ENCODE measurements at places on chromosomes 5 and 9.

- DNase-seq = no peak
Observed at GRCh38 chr9:137243626-137244485, 2.8 kb downstream of the TUBB4B start.

DNA sequence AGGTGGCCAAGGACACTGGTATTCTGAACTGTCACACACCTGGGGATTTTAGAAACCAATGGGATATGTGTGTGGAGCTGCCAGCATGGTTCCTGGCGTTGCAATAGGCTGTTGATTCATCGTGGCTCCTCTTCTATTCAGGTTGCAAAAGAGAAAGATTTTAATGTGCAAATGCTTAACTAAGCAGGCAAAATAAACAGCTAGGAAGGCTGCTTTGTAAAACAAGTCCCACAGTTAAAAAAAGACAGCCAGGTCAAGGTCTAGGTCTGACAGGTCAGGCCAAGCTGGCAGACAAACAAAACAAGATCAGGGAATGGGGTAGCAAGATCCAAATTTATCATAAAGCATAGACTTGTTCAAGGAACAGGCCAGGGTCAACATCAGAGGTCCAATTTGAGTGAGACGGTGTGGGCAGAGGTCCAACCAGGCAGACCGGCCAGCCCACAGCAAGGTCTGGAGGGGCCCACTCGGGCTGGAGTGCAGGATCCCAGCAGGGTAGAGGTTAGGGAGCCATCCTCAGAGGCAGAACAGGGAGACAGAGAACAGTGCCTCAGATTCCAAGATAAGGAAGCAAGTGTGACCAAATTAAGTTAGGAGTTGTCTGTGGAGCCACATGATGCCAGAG is 45.6 kb downstream of the SUB1 start:
- DNase-seq = no peak

GRCh38 chr5:41794471-41794870 is 75.8 kb downstream of the OXCT1 start:
- DNase-seq = no peak

DNA sequence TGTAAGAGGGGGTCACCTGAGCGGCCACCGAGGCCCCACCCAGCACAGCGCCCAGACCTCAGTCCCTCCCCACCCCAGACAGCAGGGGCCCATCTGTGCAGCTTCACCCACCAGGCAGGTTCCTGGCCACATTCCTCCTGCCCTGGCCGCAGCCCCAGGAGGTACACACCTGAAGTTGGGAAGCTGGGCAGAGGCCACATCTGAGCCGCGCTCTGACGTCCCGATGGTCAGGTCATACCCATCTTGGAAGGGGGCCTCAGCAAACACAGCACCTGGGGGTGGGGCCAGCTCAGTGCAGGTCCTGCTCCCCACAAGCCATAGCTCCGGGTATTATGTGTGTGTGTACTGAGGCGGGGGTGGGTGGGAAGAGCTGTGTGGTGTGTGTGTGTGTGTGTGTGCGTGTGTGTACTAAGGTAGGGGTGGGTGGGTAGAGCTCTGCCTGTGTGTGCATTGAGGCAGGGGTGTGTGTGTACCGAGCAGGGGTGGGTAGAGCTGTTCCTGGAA is 5.6 kb downstream of the SPOUT1 start:
- DNase-seq = no peak

- no peak for DNase-seq
Observed at GRCh38 chr5:103402851-103403250, 144.3 kb downstream of the MACIR start.

GRCh38 chr5:125470280-125470902 is 724.0 kb upstream of the ZNF608 start:
- no peak for DNase-seq

GRCh38 chr5:135434591-135435466 is 12.3 kb downstream of the DCANP1 start:
- no peak for DNase-seq

- DNase-seq = no peak
Observed at GRCh38 chr9:6644346-6645104, 1.0 kb downstream of the GLDC start.

GRCh38 chr5:158923799-158924551 is 175.7 kb downstream of the EBF1 start:
- no peak for DNase-seq

DNA sequence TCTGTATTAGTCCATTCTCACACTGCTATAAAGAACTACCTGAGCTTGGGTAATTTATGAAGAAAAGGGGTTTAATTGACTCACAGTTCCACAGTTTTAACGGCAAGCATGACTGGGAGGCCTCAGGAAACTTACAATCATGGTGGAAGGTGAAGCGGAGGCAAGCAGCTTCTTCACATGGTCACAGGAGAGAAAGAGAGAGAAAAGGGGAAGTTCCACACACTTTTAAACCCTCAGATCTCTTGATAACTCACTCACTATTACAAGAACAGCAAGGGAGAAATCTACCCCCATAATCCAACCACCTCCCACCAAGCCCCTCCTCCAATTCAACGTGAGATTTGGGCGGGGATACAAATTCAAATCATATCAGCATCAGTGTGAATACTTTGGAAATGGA is 133.4 kb upstream of the SLC30A5 start:
- no peak for DNase-seq

GRCh38 chr5:121199216-121199999 is 652.3 kb upstream of the FTMT start:
- no peak for DNase-seq

- DNase-seq = no peak
Observed at GRCh38 chr9:90841615-90842014, 40.0 kb downstream of the SYK start.

DNA sequence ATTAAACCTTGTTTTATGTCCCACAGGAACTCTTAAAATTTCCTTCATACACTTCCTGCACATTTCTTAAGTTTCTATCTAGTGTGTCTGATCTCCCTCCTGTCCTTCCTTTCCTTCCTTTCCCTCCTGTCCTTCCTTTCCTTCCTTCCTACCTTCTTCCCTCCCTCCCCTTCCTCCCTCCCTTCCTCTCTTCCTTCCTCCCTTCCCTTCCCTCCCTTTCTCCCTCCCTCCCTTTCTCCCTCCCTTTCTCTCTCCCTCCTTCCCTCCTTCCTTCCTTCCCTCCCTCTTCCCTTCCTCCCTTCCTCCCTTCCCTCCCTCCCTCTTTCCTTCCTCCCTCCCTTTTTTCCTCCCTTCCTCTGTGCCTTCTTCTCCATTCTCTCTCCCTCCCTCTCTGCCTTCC is 414.9 kb downstream of the ENC1 start:
- no peak for DNase-seq

GRCh38 chr5:176664479-176664878 is 17.2 kb downstream of the TSPAN17 start:
- no peak for DNase-seq

- no peak for DNase-seq
Observed at GRCh38 chr9:2655411-2655901, 33.9 kb downstream of the VLDLR start.

DNA sequence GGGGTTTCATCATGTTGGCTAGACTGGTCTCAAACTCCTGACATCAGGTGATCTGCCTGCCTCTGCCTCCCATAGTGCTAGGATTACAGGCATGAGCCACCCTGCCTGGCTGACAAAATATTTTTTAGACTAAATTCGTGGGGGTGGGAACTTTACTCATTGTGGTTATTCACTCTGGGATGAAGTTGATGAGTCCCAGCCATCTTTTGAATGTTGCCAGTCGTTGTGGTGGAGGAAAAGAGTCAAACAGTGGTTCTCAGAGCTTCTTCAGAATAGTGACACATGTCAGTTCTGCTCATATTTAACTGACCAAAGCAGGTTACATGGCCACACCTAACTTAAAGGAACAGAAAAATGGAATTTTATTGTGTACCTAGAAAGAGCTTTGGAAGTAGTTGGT is 6.9 kb downstream of the SREK1 start:
- no peak for DNase-seq

DNA sequence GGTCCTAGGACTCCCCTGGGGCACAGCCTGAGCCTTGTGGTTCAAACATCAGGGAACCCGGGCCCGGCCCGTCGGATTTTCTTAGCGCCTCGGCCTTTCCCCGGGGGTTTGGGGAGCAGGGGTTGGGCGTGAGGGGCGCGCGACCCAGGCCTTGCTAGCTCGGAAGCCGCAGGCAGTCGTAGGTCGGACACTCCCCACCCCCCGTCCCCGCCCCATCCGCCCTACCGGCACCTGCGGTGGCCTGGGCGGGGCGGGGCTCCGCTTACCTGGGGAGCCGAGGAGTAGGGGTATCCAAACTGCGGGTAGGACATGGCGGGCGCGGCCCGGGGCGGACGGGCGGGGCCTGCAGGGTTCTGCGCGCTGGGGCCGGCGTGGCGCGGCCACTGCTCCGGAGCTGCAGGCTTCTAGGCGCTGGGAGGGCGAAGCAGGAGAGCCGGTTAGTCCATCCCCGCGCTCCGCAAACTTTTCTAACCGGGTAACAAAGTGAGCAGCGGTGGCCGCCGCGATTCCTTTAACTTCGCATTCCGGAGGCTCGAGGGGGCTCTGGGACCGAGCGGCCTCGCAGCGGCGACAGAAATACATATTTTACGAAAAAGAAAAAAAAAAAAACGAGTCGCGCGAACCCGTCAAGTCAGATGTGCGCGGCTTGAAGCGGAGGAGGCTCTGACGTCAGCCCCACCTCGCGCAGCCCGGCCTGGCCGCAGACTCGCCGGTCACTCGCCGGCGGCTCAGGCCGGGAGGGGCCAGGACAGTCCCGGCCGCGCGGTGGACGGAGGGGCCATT is at the start of gene IRX4:
Gene IRX4, minus strand, starts transcription at position 589 of the 783 bp plus-strand sequence. Its CDS starts 278 bp downstream, at position 311.
- DNase-seq = no peak

DNA sequence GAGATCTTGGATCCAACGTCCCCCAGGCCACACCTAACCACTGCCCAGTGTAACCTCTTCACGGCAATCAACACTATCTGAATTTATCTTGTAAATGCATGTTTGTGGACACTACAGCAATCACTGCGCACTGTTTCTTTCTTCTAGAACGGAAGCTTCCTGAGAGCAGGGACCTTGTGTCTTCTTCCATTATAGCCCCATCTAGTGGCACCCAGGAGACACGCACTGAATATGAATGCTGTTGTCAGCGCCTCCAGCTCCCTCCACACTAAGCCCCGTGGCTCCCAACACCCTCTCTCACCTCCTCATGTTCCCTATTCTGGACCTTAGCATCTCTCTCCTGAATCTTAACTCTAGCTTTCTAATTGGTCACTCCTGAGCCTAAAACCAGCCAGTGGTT is 72.7 kb downstream of the SMIM23 start:
- DNase-seq = no peak

DNA sequence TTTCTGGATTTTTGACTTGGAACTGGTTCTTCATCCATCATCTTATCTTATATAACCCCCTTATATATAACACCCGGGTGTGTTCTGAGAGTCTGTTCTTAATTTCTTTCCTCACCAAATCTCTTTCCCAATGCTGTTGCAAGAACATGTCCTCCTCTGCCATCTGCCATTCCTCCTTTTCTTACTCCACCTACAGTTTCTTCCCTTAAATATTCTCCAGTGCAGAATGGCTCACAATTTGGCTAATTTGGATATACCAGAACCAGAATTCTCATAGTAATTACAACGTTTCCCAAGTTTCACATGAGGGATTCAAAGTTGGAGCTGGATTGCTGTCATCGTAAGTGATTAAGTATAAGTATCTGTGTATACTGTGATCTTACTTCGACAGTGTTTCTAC is 28.0 kb downstream of the SKP2 start:
- DNase-seq = no peak

GRCh38 chr5:126503602-126504104 is 80.4 kb downstream of the GRAMD2B start:
- no peak for DNase-seq

DNA sequence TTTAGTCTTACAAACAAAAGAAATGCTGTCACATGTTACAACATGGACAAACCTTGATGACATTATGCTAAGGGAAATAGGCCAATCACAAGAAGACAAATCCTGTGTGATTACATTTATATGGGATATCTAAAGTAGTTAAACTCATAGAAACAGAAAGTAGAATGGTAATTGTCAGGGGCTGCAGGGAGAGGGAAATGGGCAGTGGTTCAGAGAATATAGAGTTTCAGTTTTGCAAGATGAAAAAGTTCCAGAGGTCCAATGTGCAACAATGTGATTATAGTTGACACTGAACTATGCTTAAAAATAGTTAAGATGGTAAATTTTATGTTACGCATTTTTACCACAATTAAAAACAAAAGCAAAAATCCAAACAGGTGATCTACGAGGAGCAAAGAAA is 265.5 kb downstream of the NDUFS4 start:
- no peak for DNase-seq

DNA sequence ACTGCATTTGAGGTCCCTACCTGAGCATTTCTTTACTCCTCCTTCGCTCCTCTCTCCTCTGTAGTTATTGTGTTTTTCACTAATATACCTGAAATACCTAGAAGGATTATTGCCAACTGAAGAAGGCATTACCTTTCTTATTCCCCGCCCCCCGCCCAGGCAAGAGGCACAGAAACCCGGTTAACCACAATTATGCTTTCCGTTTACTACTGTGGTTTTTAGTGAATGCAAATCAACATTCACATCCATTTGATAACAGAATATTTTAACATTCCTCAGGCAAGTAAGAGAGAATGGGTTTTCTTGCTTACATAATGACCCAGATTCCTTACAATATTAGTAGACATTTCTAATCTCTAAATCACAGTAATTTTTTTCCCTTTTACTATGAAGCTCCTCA is 136.9 kb downstream of the PCSK5 start:
- no peak for DNase-seq

DNA sequence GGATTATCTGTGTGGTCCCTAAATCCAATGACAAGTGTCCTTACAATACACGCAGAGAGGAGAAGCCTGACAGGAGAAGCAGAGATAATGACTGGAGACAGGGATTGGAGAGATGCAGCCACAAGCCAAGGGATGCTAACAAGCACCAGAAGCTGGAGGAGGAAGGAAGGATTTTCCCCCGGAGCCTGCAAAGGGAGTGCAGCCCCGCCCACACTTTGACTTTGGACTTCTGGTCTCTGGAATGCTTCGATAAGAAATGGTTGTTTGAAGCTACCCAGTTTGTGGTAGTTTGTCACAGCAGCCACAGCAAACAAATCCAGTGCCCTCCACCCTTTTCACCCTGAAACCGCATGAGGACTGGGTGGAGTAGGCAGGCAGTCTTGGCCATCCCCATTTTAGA is 77.2 kb upstream of the BOD1 start:
- DNase-seq = no peak

GRCh38 chr5:119943148-119943547 is 313.8 kb downstream of the FAM170A start:
- no peak for DNase-seq

- DNase-seq = no peak
Observed at GRCh38 chr9:15307523-15307841, 466 bp upstream of the TTC39B start.

DNA sequence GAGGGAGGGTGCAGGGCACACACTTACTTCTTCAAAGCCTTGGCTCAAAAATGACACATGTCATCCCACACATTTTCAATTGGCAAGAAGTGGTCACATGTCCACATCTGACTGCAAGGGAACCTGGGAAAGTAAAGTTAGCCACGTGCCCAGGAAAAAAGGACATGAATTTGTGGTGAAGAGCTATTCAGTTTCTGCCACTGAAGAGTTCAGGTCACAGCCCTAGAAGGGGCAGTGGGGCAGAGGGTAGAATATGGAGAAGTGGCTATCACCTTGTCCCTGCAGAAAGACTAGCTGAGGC is 1.9 kb upstream of the RGS14 start:
- DNase-seq = no peak

Measured in type B pancreatic cell (in vitro differentiated cells).